ENCODE measurements at places on chromosomes 2 and 18. TPM values are rescaled to one million over a fixed set of nuclear protein-coding genes. Genes with fewer than 3 reads are reported as not detected.

The SNX17 gene
- 47.7 TPM for total RNA-seq

The CD207 gene
- not detected for total RNA-seq

The HNRNPLL gene
- total RNA-seq: 77.9 TPM

The HJURP gene
- total RNA-seq: 2.0 TPM

The IL36A gene
- total RNA-seq: not detected

The SPEG gene
- 13.0 TPM for total RNA-seq

The CTAGE1 gene
- total RNA-seq: not detected

The NAT8 gene
- not detected for total RNA-seq

The DNAH7 gene
- total RNA-seq: 11.4 TPM

The TBR1 gene
- total RNA-seq: 73.8 TPM

The COL4A4 gene
- total RNA-seq: 0.41 TPM

The C2orf81 gene
- total RNA-seq: 0.41 TPM

The SOCS6 gene
- total RNA-seq: 53.4 TPM

The ATP6V1B1 gene
- total RNA-seq: not detected

The KIAA2012 gene
- 0.82 TPM for total RNA-seq

The PRR30 gene
- total RNA-seq: not detected

The NIFK gene
- total RNA-seq: 53.8 TPM

The SPC25 gene
- total RNA-seq: 5.3 TPM

The HOXD4 gene
- total RNA-seq: not detected

The INPP5D gene
- total RNA-seq: 1.6 TPM

The OSR1 gene
- total RNA-seq: 3.7 TPM

The UGT1A7 gene
- not detected for total RNA-seq

The BMP10 gene
- total RNA-seq: not detected

The HK2 gene
- total RNA-seq: 3.7 TPM

The SCN1A gene
- 15.1 TPM for total RNA-seq

The CXCR1 gene
- under 0.01 TPM for total RNA-seq

The PDE11A gene
- 1.2 TPM for total RNA-seq

The STAM2 gene
- 63.6 TPM for total RNA-seq

The MROH2A gene
- total RNA-seq: not detected

The EFHD1 gene
- total RNA-seq: 0.82 TPM

The MYO7B gene
- under 0.01 TPM for total RNA-seq

The ZSWIM2 gene
- total RNA-seq: 0.41 TPM

The SH2D6 gene
- 0.41 TPM for total RNA-seq

The HOXD12 gene
- total RNA-seq: not detected

The DSG4 gene
- total RNA-seq: under 0.01 TPM

The KATNAL2 gene
- total RNA-seq: 3.7 TPM

The EIF2B4 gene
- total RNA-seq: 16.7 TPM

The HOXD11 gene
- total RNA-seq: not detected

The TUBB8B gene
- not detected for total RNA-seq

The PFN4 gene
- not detected for total RNA-seq

The FBXO36 gene
- 7.3 TPM for total RNA-seq

The OSGEPL1 gene
- 26.1 TPM for total RNA-seq

The SH3BP4 gene
- 6.5 TPM for total RNA-seq

The TMEM37 gene
- total RNA-seq: not detected

The ANKRD30BL gene
- total RNA-seq: 12.6 TPM

The DSG1 gene
- total RNA-seq: under 0.01 TPM

The FRZB gene
- total RNA-seq: 17.1 TPM

The TMEM185B gene
- total RNA-seq: 15.1 TPM

The C18orf63 gene
- total RNA-seq: not detected

The RBM44 gene
- 5.3 TPM for total RNA-seq

The FSHR gene
- not detected for total RNA-seq

The COLEC12 gene
- 16.7 TPM for total RNA-seq

The OTOS gene
- total RNA-seq: 0.41 TPM

The KCMF1 gene
- 46.9 TPM for total RNA-seq

The ABCG5 gene
- not detected for total RNA-seq

The CCDC148 gene
- 32.6 TPM for total RNA-seq

The LIPG gene
- total RNA-seq: 10.2 TPM

The RTP5 gene
- 2.4 TPM for total RNA-seq

The ASAP2 gene
- total RNA-seq: 32.2 TPM

The ADD2 gene
- 291 TPM for total RNA-seq

Data from frontal cortex (tissue), 4 donors.